ENCODE measurements at places on chromosomes 7 and 10. TPM values are rescaled to one million over a fixed set of nuclear protein-coding genes. Genes with fewer than 3 reads are reported as not detected.

ASB4 gene
- total RNA-seq = not detected

CHST12 gene
- total RNA-seq = 8.8 TPM

AKR1C1 gene
- total RNA-seq = 49.7 TPM

SUN3 gene
- total RNA-seq = not detected

MKRN1 gene
- 45.7 TPM for total RNA-seq

INSYN2A gene
- total RNA-seq = not detected

All from airway epithelial cell (primary cell).